Bronchial epithelial cell (primary cell): ENCODE measurements at places on chromosomes 16 and 17.

- no peak for DNase-seq
Observed at GRCh38 chr16:70751593-70751992, 49.4 kb downstream of the VAC14 start.

- DNase-seq: no peak
Observed at GRCh38 chr17:68246271-68247028, 1.4 kb upstream of the AMZ2 start.

GRCh38 chr17:2755891-2756724 lies 6.7 kb upstream of the CCDC92B start:
- DNase-seq: no peak

DNA sequence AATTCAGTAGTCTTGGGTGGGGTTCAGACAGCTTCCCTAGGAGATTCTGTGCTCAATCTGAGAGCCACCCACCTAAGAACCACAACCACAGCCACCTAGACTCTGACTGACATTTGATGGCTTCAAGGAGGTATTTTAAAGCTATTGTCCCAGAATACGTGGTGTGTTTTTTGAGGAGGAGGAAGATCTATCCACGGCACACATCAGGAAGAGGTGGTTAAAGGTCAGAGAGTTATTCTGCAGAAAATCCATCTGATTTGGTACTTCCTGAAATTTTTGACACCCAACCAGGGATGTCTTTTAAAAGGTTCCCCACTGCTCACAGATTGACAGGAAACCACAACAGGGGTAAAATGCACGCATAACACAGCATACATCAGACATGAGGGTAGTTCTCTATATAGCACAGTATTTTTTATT lies 25.1 kb downstream of the SMARCE1 start:
- no peak for DNase-seq

DNA sequence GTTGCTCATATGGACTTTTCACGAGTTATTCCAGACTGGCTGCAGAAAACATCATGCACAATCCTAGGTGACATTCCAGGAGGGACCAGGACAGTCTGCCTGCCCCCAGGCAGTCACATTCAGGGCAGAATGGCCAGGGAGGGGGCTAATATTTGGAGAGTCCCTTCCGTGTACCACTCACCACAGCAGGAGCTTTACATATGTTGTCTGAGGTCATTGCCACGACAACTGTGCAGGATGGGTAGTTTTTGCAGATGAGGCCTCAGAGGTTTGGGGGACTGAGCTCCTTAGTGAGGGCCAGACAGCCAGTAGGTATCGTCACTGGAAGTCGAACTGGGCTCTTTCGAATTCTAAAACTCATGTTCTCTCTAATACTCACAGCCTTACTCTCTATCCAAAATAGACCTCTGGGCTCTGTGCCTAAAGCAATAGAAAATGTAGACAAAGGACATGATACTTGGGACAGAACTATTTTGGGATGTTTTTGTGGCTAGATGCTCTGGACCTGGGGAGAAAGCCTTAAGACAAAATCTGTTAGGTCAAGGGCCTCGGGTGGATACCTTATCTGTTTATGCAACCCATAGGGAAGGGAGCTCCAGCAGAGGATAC lies 338.5 kb downstream of the MAF start:
- DNase-seq: no peak

DNA sequence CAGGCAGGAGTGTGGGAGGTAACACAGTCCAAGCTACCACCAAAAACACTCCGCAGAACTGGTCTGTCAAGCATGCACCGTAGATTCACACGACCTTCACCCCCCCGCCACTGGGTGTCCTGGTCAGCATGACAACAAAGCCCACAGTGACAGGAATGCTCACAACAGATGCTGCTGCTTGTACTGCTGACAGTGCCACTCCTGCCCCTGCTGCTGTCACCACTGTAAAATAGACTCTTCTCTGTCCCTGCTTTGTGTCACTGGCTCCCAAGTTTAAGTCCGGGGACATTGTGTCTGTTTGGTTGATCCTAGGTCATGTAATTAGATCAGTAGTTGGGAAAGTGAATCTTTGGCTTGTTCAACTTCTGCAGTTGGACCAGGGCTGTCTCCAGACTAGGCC lies 7.0 kb upstream of the ODF4 start:
- DNase-seq: no peak

GRCh38 chr17:16947470-16947869 lies 24.4 kb downstream of the TNFRSF13B start:
- no peak for DNase-seq
